ENCODE measurements at places on chromosomes 11 and 22. TPM values are rescaled to one million over a fixed set of nuclear protein-coding genes. Genes with fewer than 3 reads are reported as not detected.

KRTAP5-10 gene
- not detected for total RNA-seq

AQP11 gene
- total RNA-seq = 0.29 TPM

CTSW gene
- total RNA-seq = 71.3 TPM

GRAP2 gene
- 157 TPM for total RNA-seq

CHRM1 gene
- total RNA-seq = not detected

DAGLA gene
- total RNA-seq = 1.6 TPM

RFPL1 gene
- 0.22 TPM for total RNA-seq

Measured in T-cell (primary cell).